ENCODE measurements at places on chromosomes 2 and 18.

- DNase-seq, result no peak
These were observed 318.2 kb downstream of the RND3 start for GRCh38 chr2:150169237-150169629.

GRCh38 chr2:233679196-233679595 lies 2.5 kb upstream of the UGT1A7 start:
- no peak for DNase-seq

- DNase-seq, result no peak
These were observed 25.7 kb downstream of the MC2R start for GRCh38 chr18:13889671-13890070.

DNA sequence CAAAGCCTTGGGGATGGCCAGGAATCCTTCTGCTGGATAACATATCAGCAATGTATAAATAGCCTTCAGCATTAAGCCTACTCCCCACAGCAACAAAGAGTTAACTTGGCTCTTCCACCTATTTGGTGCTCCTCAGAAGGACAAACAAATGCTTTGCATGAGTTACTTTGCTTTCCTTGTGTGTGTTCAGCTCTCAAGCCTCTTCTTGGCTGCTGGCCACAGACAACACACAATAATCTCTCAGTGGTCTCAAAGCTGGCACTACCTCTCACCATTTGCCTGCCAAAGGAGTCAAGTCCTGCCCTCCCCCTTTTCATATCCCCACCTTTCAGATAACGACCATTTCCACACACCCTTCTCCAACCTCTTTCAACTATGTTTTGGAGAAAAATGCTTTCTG lies 17.5 kb downstream of the FTCDNL1 start:
- no peak for DNase-seq

DNA sequence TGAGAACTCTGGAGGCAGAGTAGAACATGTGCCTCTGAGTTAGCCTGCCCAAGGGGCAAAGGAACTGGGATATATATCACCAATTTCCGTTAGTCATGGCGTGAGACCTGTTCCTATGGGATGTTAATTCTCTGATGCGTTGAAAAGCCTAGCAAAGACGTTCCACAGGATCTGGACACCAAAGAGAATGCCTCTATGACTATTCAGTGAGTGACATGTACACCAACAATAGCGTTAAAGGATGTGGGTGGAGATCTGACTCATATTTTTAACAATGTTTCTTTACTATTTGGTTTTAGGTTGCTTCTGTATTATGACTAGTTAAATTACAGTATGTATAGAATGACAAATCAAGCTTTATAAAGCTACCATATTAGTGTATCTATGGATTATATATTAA lies 320.9 kb upstream of the MC4R start:
- no peak for DNase-seq

GRCh38 chr2:199543606-199544172 lies 86.0 kb upstream of the SATB2 start:
- DNase-seq, result no peak

GRCh38 chr2:10654069-10654468 lies 35.7 kb downstream of the NOL10 start:
- peak; percentile 39 for DNase-seq

GRCh38 chr18:60541661-60542060 lies 169.1 kb upstream of the MC4R start:
- no peak for DNase-seq

DNA sequence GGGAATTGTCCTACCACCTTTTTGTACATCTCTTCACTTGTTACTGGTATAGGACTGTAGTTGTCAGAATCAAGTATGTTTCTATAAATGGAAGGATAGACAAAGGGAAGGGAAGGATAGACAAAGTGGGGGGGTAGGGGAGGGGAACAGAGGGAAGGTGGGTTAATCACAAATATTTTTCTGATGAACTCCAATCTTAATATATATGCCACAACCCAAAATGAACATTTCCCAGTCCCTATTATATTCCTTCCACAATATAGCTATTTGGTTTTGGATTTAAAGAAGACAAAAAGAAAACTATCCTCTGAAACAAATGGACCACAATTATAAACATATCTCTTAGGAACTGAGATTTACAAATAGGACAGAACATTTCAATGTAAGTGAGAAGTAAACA lies 329.4 kb downstream of the EXOC6B start:
- DNase-seq, result no peak

GRCh38 chr2:219057709-219058540 lies 2.8 kb downstream of the IHH start:
- peak; percentile 38 for DNase-seq

DNA sequence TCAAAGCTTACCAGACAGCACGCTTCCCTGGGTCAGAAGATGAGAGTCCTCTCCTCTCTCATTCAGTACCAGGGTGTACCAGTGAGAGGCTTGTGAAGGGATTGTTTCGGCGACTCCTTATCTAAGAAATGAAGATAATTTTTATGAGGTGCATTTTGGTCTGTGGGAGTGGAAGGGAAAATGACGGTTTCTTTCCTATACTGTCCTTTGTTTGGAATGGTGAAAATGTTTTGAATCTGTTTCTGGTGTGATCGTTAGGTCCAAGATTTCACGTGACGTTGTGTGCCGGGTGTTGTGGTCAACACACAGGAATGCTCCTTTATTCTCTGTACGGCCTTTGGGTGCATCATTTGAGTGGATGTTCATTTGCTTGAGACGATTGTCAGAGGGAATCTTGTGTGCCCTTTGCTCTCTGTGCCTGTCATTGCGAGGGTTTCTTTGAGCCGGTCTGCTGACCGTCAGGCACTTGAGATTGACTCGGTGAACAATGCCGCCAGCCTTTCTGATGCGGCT lies 183.5 kb downstream of the AGAP1 start:
- no peak for DNase-seq

DNA sequence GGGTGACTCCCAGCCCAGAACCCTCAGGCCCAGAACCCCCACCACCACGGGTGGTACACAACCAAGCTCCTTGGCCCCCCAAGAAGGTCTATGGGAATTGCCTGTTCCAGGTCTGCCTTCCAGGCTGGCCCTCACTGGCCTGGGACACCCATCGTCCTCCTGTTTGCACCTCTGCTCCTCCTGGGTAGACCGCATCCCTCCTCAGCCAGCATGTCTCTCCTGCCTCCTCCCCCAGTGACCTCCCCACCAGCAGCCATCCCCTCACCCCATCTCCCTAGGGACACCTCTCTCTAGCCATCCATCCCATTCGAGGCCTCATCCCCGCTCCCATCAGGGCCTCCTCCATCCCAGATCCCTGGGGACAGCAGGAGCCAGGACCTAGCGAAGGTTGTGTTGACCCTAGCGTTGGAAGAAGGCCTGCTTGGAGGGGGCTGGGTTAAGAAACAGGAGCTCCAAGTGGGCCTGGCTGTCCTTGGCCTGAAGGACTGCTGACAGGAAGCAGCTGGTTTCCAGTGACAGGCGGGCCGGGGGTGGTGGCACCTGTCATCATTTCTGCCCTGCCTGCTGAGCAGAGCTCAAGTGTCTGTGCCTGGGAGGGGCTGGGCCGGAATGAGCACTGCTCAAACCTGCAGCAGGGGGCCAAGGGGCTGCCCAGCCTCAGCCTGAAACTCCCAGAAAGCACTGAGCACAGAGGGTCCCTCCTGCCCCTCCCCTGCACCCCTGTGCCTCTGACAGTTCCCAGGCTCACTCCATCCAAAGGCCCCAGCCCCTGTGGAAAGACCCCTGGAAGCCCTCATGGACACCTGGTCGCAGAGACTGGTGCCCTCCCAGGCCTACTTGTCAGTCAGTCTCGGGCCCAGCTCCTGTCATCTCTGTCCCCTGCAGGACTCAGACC lies 96.0 kb upstream of the OTOS start:
- no peak for DNase-seq

GRCh38 chr2:35978218-35978617 lies 377.4 kb upstream of the CRIM1 start:
- no peak for DNase-seq

GRCh38 chr18:10752382-10752781 lies 226.6 kb downstream of the NAPG start:
- DNase-seq, result no peak

- no peak for DNase-seq
These were observed 469.9 kb downstream of the SOCS6 start for GRCh38 chr18:70758780-70759179.

- DNase-seq, result no peak
These were observed 61.3 kb downstream of the ALPK2 start for GRCh38 chr18:58567453-58568196.

GRCh38 chr2:133498662-133499585 lies 69.3 kb downstream of the NCKAP5 start:
- DNase-seq, result no peak

DNA sequence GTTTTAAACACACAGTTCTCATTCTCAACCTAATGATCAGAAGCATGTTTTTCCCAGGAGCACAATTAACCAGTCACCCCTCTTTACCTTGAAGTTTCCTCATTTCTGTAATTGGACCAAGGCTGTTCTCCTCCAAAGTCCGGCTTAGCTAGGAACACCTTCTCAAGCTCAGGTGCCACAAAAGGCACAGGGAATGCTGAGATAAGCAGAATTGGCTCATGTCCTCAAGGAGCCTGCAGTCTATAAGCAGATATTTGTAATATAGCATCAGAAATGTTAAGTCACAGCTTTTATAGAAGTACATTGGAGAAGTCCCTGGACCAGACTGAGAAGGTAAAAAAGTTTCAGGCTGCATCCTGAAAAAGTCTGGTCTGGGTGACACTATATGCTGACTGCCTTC lies 20.7 kb downstream of the OSR1 start:
- DNase-seq, result no peak

Data from stimulated activated CD8-positive, alpha-beta memory T cell treated with anti-CD3 and anti-CD28 coated beads, Interleukin-4, amount 100 ng/mL, for 4 hours (primary cell).